Stromal cell of bone marrow (primary cell): ENCODE measurements at places on chromosomes 12 and 14.
A peak's percentile ranks its signal among the peaks of the same experiment; 100 is the strongest.

DNA sequence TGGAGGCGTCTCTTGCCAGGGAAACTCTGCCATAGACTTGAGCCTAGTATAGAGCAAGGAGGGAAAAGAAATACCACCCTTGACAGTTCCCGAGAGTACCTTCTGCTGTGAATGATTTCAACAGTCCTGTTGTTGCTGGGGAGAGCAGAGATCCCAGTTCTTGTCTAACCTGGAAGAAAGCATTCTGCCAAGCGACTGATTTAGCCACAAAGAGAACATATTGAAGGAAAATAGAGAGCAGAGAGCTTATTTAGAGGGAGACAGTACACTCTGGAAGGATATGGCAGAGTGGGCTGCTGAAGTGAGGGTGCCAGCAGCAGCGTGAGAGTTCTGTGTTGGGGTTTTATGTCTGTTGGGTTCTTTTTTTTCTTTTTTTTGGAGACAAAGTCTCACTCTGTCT is 966.9 kb upstream of the TMEM132C start:
- DNase-seq = no peak

GRCh38 chr12:101238306-101238705 is 28.3 kb upstream of the SLC5A8 start:
- DNase-seq = no peak

DNA sequence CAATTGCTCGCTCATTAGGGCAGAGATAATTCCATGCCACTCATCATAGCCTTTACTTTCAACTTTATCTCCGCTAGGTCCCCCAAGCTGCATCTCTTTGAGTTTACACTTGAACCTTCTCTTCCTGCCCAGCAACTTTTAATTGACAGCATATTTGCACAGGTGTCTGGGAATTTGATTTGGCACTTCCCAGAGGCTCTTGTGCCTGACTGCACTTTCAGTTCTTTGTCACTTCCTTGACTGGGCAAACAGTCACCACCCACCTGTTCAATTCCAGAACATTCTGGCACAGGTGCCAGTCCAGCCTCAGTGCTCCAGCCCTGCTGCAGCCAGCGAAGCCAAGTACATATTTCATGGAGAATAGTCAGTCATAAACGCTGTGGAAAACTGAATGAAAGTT is 110.1 kb upstream of the LRIG3 start:
- DNase-seq = no peak

DNA sequence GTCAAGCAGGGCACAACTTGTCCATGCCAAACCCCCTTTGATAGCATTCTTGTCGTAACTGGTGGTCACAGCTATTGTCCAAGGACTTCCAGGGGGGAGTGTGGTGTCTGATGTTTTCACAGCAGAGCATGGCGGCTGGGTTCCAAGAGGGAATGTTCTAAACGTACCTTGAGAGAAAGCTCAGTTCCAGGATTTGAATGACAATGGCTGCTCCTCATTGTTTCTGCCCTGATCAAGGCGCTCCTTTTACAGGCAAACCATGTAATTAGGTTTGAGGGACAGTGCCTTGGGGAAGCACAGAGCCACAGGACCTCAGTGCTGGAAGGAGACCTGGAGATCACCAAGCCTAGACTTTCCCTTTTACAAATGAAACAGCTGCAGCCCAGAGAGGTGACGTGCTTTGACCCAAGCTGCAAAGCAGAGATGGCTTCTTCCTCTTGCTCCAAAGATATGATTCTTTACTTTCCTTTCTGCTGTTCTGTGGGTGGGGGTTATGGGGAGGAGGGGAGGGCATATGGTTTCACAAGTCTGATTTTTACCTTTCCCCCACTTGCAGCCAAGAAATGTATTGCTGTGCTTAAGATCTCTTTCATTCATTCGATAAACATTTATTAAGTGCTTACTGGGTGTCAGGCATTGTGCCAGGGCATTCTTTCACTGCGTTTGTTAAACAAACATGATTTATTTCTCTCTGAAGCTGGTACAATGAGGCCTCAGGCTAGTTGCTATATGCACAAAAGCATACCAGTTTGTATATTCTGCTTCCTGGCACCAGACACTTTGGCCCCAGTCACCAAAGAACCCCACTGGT is 172.8 kb downstream of the KTN1 start:
- peak; percentile 7 for DNase-seq

DNA sequence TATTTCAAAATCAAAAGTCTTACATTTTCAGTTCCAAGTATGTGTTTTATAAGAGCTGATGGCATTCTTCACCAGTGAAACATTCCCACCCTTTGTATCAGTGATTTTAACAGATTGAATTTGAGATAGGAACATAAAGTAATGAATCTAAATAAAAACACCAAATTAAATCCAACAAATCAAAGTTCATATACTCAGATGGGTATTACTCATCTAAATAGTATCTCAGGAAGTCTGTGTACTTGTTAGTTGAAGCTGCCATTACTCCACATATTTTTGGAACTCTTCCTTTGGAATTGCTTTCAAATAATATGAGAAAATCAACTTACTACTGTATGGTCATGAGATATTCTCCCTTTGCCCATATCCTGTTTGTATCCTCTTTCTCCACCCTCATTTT is 89.1 kb downstream of the MIA2 start:
- DNase-seq = peak; percentile 3

DNA sequence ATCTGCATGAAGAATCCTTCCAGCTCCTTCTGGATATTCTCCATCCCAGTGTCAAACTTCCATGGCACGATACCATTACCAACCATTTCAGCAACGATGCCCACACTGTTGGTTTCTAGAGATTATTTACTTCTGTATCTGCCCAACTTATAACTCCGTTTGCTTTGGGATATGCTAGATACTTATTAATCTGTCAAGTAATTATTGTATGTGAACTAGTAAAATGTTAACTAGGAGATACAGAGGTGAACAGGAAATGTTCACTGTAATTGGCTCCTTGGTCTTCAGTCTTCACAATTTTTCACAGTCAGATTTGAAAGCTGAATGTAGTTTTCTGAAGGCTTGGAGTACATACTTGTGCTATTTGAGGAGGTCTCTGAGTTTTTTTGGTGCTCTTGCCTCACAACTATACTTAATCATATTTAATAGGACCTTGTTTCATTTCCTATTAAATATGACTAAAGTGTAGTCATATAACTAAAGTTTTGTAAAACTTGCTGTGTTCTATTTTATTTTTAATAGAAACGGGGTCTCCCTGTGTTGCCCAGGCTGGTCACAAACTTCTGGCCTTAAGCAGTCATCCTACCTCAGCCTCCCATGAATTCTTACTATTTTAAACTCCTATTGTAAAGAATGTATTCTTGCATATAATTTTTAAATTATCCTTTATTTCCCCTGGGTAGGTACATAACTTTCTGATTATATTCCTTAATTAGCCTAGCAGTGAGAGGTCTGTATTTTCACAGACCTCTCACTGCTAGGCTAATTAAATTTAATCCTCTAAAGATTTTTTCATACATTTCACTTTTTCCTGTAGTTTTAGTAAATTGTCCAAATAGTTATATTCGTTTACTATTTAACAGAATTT is 79.7 kb downstream of the FGD4 start:
- no peak for DNase-seq

DNA sequence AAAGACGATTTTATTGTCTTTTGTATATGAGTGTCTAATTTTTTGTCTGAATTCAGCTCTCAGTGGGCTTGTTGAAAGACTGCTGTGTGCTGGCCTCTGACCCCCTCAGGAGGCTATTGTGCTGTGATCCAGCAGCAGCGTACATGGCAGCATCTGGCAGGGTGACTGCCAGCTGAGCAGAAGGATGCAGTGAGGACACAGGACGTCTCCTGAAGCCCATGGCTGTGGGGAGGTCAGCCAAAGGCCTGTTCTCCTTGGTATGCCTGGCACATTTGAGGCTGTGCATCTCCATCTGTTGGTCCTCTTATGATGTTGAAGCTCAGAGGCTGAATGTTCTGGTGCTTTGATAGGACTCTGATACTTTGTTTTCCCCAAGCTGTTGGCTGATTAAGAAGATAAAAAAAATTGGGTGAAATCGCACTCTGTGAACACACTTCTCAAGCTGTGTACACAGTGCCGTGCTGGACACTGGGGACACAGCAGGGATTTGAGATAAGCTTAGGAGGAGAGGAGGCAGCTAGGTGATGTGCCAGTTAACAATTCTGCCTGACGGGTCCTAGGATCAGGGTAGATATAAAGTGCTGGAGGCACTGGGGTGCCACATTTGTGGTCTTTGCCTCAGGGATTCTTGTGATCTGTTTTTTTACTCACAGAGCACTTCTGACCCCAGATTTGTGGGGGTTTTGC is 37.5 kb downstream of the EID3 start:
- DNase-seq = no peak

DNA sequence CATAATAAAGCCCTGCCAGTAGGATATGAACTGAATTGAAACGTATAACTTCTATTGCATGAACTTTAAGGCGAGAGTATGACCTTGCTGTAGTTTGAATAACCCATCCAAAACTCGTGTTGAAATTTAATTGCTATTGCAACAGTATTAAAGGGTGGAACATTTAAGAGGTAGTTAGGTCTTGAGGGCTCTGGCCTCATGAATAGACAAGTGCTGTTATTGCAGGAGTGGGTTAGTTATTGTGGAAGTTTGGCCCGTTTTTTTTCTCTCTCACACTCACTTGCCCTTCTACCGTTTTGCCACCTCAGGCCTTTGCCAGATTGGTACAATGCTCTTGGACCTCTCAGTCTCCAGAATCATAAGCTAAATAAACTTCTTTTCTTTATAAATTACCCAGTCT is 473.7 kb upstream of the SYT1 start:
- no peak for DNase-seq

DNA sequence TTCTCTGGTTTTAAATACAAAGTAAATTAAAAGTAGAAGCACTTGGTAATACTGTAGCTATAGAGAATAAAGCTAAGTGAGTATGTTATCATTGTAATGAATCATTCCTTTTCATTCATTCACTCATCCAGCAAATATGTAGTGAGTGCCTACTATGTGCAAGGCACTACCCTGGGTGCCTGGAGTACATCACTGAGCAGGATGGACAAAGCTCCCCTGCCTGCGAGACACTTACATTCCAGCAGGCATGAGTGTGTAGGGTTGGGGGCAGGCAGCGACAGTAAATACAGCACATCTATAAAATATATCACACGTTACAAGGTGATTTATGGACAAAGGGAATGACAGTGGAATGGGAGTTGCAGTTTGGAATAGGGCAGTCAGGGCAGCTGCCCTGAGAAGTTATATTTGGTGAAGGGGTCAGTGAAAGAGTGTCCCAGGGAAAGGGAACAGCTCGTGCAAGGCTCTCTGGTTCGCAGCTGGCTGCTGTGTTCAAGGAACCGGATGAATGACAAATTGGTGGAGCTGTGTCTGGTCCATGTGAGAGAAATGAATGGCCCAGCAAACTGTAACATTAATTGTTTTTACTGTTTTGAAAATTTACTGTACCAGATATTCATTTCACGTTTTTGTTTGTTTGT is 159.6 kb downstream of the CRADD start:
- DNase-seq = no peak

DNA sequence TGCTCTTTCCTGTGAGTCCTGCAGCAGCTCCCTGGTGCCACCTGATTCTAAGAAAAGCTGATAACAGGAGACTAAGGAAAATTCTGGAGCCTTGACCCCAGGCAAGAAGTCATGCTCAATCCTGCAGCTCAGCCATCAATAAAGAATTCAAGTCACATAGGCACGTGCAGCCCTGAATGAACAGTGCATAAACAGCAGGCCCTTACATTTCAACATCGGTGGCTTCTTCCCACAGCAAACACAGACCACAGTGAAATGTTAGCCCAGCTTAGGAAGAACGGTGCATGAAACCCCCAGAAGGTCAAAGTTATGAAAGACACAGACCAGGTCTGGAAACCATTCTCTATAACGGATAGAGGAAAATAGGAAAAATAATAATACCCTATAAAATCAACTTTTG is 10.5 kb downstream of the CINP start:
- no peak for DNase-seq

DNA sequence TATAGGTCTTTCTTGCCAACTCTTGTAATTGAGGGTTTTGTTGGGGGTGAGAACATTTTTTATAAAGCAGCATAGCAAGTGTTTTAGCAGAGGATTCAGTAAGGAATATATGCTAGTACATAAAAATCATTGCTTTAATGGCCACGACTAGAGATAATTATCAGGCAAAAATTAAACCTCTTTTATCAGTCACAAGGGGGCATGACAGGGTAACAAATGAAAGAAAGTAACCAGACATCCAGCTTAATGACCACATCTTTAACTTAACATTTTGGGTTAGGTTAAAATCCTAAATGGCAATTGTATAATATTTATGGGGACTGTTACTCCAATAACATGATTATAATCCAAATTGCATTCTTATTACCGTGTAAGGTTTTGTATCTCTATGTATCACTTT is 119.6 kb downstream of the LRRIQ1 start:
- peak; percentile 12 for DNase-seq

GRCh38 chr14:31568161-31568560 is 7.0 kb downstream of the NUBPL start:
- DNase-seq = no peak

DNA sequence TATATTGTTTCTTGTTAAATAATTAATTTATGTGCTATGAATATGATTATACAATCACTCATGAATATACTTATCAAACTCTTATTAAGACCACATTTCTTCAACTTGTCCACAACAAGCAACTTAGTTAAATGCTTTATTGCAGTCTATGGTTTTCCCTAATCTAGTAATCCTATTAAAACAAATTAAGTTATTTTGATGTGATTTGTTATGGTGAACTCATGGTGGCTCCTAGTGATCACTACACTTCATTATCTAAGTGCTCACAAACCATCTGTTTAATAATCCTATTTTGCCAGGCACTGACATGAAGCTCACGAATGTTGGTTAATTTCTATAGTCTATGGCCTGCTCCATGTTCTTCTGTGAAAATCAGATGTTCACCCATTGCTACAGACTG is 42.9 kb downstream of the INSM2 start:
- DNase-seq = no peak

DNA sequence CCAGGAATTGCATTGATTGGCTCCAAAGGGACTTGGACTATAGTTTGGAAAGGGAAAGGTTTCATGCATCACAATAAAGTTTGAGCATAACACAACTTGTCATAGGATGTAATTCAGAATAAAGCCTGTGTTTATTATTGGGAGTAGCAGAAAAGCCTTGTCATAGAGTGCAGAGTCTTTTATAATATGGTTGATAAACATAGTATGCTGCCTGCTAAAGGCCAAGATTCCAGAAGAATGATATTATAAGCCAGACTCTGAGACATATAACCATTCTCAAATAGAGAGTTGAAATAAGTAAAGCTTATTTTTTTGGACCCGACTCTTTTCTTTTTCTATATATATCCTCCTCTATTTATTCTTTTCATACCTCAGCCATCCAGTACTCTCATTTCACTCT is 207.3 kb downstream of the LRIG3 start:
- no peak for DNase-seq

DNA sequence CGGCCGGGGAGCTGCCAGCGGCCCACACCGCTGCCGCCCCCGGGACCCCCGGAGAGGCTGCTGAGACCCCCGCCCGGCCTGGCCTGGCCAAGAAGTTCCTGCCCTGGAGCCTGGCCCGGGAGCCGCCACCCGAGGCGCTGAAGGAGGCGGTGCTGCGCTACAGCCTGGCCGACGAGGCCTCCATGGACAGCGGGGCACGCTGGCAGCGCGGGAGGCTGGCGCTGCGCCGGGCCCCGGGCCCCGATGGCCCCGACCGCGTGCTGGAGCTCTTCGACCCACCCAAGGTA is 12.8 kb downstream of the SH2B3 start:
- no peak for DNase-seq
